ENCODE measurements at places on chromosomes 11 and 22.

- DNase-seq = no peak
Measured at GRCh38 chr22:50556703-50557102, 6.0 kb downstream of the SYCE3 start.

DNA sequence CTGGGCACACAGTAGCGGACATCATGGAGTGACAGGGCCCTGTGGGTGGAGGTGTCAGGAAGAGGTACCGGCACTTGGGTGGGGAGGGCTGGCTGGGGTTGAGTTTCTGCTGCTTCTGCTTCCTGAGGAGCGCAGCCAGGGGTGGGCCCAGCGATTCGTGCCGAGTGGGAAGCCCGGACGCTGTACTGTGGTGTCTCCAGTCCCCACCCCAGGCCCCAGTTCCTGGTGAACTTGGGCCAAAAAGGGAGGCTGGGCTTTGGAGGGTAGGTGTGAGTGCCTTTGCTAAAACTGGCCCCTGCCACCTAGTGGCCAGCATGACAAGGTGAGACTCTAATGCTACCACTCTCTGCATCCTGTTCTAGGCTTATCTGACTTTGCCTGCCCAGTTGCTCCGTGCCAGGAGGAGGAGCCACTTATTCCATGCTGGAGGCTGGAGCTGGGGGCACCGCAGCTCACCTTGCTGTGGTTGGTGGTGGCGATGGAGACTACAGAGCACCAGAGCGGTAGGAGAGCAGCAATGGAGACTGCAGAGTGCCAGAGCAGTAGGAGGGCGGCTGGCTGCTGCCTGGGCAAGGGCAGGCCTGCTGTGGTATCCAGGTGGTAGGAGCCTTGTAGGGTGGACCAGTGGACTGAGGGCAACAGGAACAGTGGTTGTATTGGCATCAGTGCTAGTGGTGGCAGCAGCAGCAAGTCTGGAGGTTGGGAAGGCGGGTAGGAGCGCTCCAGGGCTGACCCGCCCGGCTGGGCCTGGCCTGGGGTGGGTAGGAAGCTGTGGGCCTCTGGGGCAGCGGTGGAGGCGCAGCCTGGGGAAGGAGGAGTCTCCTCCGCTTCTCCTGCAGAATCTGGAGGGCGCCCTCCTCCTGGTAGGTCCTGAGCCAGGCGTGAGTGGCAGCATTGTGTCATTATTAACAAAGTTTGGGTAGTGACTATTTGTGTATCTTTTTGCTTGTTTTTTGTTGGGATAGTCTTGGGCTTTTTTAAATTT is 2.2 kb upstream of the RFPL2 start:
- no peak for DNase-seq

- DNase-seq = peak; percentile 83
Measured at GRCh38 chr11:61161190-61162091, at the start of gene VPS37C. Gene VPS37C (minus strand): TSS chr11:61161426. CDS start chr11:61138829, 22,597 bp downstream.

- no peak for DNase-seq
Measured at GRCh38 chr11:12989428-12990161, 19.5 kb upstream of the RASSF10 start.

- no peak for DNase-seq
Measured at GRCh38 chr22:28075358-28075981, 156.4 kb upstream of the PITPNB start.

- DNase-seq = no peak
Measured at GRCh38 chr11:114915871-114916805, 237.8 kb downstream of the NXPE2 start.

DNA sequence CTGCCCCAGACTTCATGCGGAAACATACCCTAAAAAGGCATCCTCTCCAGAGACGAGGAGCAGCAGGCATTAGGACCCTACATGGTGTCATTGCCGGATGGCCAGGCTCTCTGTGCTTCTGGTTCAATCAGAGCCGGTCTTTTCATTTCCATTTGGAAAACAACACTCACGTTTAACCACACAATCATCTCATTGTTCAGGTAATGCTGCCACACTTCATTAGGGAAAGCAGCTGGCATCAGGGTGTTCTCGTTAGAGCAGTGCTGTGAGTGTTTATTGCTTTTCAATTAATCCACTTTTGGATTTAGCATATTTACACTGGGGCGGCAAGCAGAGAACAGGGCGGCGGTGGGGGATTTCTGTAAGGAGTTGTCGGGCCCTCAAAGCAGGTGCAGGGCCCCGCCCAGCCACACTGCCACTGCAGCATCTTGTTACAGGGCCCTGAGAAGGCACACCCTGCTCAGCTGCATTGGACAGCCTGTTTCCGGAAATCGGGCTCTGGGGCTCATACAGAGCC is 338.6 kb downstream of the SHANK2 start:
- no peak for DNase-seq

DNA sequence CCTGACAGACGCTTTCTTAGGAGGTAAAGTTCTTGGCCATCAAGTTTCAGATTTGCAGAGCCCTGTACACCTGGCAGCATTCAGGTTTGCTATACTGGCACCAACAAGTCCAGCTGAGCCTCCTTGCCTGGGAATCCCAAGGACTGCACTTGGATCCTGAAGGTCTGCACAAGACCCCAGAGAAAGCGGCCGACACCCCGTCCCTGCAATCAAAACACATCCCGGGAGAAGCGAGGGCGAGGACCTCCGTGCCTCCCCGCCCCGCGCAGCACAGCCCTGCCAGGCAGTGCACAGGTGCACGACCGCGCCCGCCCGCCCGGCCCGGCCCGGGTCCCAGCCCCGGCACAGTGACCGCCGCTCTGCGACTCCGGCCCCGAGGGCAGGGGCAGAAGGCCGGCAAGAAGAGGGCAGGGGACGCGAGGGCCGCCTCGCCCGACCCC is 559 bp downstream of the MRTFA start:
- DNase-seq = no peak

GRCh38 chr22:24541681-24542515 is 13.0 kb downstream of the GUCD1 start:
- DNase-seq = no peak

DNA sequence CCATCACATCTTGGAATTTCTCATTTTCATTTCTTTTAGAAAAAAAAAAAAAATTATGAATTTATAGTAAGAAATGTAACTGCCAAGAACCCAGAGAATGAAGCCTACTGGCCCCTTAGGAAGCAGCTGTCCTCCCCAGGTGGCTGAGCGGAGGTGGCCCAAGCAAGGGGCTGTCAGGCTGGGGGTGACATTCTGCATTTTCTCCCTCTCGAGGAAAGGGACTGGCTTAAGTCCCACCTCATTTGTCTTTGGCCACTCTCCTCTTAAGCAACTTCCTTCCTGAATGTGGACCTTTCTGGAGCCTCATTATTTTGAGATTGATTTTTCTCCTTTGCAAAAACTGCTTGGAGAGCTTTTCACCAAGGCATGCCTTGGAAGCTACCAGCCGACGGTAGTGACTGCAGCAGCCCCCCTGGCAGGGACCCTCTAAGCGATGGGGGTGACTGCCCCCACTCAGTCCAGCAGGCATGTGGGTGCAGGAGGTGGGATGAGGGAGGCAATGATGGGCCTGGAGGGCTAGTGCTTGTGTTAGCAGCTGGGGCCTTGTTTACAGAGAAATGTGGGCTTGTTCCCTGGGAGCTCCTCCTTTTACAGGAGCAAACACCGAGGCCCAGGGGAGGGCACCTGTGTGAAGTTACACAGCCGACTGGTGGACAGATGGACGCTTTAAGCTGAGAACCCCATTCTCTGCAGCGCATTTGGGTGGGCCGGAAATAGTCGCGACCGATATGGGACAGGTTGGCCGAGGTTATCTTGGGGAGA is 111.7 kb downstream of the MORC2 start:
- no peak for DNase-seq

- DNase-seq = no peak
Measured at GRCh38 chr11:20342347-20343141, 21.0 kb upstream of the HTATIP2 start.

DNA sequence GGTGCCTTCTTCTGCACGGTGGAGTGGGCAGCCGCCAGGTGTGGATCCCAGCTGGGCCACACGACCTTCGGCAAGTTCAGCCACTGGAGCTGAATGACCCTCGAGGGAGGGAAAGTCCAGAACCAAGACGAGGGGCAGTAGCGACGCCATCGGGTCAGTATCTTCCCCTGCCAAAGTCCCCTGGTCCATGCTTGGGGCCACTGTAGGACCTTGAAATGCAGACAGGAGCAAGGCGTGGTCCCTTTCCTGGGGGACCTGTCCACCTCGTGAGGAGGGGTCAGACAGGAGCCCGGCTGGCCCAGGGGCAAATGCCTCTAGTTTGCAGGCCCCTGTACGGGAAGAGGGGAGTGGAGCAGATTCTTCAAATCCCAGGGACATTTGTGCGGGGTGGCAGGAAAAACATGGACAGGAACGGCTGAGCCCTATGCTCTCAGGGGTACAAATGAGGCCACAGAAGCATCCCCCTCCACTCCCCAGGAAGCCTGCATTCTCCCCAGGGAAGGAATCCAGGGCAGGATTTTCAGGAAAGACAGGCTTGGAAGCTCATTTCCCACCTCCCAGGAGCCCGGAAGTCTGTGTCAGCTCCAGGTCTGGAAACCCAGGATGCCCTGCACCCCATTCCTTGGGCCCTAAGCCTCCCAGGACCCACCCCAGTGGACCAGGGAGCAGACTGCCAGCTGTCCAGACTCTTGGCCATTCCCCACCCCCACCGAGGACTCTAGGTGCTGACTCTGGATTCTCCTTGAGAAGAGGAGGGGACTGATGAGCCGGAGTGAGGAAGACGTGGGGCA is 6.6 kb downstream of the SHANK2 start:
- DNase-seq = no peak

DNA sequence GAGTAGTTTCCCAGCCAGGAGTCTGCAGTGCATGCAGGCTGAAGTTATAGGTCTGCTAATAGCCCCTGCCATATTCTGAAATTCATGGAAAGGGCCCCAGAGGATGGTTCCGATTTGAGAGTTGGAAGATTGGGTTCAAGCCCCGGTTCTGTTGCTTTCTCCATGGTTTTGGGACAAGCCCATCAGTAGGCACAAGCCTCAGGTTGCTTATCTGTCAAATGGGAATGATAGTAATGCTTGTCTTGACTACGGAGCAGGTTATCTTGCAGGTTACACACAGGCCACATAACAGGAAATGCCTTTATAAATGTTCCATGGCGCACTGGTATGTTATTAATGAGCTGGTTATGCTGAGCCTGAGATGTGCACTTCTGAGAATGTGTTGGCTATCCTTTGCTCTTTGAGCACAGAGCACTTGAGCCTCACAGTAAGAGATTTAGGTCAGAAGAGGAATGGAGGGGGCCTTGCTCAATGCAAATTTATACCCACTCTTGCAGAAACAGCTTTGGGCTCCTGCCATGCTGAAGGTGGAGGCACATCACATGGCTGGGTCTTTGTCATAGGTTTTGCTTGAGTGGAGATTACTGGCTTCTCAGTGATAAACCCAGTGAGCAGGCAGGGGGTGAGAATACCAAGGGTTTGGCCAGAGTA is 47.1 kb downstream of the ZNRF3 start:
- no peak for DNase-seq

GRCh38 chr22:38448945-38449745 is 5.9 kb downstream of the KCNJ4 start:
- DNase-seq = no peak

DNA sequence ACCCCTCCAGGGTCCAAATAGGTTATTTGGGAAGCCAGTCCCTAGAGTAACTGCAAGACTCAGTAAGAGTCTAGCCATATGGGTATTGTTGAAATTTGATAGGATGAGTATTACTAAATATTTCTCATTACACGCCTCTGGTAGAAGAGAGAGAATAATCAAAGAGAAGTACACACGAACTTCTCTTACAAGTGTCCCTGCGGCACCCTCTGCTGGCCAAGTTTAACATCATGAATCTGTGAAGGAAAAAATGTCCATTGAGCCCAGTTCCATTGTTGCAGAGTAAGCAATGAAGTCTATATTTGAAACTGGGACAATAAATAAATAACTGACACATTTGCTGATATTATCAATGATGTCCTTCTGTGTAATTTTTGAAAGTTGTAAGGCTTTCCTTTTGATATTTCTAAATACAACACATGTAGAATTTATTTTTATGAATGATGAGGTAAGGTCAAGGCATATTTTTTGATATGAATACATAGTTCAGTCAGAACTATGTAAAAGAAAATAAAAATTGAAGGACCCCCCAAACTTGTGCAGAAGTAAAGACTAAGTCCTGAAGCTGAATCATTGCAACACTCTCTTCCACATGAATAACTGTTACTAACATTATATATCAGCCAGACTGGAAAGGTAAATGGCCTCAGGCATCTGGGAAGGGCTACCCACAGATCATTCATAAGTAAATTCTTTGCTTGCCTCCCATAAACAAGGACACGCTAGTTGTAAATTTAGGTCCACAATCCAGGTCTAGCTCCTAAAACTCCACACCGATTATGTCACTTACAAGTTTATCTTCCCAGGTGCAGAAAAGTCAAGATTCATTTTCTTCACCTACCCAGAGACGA is 10.0 kb downstream of the OR51L1 start:
- DNase-seq = no peak

DNA sequence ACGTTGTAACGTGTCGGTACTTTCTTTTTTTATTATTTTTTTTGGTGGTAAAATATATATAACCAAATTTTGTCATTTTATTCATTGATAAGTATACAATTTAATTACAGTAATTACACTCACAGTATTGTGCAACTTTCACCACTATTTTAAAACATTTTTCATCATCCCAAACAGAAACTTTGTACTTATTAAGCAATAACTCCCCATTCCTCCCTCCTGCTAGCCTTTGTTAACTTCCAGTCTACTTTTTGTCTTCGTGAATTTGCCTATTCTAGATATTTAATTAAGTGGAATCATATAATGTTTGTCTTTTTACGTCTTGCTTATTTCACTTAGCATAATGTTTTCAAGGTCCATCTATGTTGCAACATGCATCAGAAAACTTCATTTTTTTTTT is 58.5 kb downstream of the STIM1 start:
- no peak for DNase-seq

DNA sequence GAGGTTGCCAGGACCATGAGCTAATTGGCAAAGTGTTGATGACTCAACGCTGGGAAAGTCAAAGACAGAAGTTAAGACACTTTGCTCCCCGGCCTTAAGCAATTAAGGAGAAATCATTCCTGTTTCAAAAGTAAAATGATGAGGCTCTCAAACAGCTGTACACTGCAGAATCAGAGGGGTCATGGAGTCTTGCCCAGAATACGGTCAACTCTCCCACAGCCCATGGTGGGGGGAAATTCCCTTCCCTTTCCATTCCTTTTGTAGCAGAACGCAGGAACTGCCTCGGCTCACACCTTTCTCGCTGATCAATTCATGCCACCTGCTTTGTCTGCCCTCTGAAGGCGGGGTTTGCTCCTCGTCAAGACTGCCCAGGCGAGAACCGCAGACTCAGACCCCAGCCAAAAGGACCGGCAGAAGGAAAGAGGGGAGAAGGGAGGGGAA is 52.8 kb downstream of the MN1 start:
- no peak for DNase-seq

DNA sequence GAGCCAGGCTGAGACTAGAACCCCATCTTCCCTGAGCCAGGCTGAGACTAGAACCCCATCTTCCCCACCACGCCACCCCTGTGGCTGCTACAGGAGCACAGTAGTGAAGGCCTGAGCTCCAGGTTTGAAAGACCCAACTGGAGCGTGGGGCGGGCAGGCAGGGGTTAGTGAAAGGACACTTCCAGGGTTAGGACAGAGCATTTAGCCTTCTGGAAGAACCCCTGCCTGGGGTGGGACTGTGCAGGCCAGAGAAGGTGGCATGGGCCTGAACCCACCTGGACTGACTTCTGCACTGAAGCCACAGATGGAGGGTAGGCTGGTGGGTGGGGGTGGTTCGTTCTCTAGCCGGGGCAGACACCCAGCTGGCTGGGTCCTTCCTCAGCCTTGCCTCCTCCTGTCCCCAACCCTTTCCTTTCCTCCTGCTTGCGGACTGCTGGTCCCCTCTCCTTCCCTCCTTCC is 24.1 kb downstream of the SUN2 start:
- no peak for DNase-seq
